ENCODE measurements at places on chromosomes 2 and 18.

DNA sequence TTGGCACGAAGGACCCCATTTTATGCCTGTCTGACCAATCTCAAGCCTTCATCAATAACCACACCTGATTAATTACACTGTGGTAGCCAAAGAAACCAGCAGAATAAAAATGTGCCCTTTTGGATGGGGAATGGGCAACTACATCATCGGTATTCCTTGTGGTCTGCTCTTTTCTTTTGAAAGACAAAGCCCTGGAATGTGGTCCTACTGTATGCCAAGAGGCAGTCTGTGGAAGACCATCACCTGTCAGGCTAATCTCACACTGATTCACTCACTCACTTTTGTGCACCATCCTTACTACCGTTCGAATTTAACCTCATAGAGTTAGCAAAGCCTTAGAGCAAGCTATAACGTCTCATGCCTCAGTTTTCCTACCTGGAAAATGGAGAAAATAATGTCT is 275.2 kb upstream of the LRRTM1 start:
- no peak for DNase-seq

- DNase-seq: no peak
Measured at GRCh38 chr2:48600204-48600813, 17.3 kb upstream of the GTF2A1L start.

- no peak for DNase-seq
Measured at GRCh38 chr18:76379226-76380126, 115.6 kb downstream of the ZNF516 start.

- no peak for DNase-seq
Measured at GRCh38 chr2:112010751-112011150, 44.3 kb upstream of the TMEM87B start.

GRCh38 chr18:55419947-55420664 is 167.9 kb downstream of the TCF4 start:
- no peak for DNase-seq

DNA sequence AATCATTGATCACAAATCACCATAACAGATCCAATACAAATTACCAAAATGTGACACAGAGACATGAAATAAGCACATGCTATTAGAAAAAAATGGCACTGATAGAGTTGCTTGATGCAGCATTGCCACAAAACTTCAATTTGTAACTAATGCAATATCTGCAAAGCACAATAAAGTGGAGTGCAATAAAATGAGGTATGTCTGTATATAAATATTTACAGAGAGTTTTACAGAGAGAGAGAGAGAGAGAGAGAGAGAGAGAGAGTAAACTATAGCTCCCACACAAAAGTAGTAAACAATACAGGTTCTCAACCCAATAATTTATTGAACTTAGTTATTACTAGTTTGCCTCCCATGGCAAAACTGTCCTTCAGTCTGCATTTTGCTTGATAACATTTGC is 1807.0 kb downstream of the SUCLG1 start:
- no peak for DNase-seq

- DNase-seq: peak; percentile 52
Measured at GRCh38 chr2:109382951-109383350, 230.8 kb downstream of the SEPTIN10 start.

- DNase-seq: no peak
Measured at GRCh38 chr2:45777996-45778719, 126.7 kb downstream of the PRKCE start.

GRCh38 chr2:127407661-127408003 is 10.6 kb upstream of the PROC start:
- no peak for DNase-seq

GRCh38 chr2:109609352-109610024 is 4.3 kb downstream of the SEPTIN10 start:
- no peak for DNase-seq

DNA sequence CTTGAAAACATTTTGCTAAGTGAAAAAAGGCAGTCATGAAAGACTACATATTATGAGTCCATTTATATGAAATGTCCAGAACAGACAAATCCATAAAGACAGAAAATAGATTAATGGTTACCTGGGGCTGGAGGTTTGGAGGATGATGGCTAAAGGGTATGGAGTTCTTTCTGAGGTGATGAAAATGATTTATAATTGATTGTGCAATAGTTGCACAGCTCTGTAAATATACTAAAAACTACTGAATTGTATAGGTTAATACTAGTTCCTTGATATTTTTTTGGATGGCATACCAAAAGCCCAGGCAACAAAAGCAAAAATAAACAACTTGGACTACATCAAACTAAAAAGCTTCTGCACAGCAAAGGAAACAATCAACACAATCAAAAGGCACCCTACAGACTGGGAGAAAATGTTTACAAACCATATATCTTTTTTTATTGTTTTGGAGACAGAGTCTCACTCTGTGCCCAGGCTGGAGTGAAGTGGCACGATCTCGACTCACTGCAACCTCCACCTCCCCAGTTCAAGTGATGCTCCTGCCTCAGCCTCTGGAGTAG is 21.5 kb downstream of the SOS1 start:
- DNase-seq: no peak

GRCh38 chr2:215888680-215889079 is 124.7 kb downstream of the MREG start:
- no peak for DNase-seq

DNA sequence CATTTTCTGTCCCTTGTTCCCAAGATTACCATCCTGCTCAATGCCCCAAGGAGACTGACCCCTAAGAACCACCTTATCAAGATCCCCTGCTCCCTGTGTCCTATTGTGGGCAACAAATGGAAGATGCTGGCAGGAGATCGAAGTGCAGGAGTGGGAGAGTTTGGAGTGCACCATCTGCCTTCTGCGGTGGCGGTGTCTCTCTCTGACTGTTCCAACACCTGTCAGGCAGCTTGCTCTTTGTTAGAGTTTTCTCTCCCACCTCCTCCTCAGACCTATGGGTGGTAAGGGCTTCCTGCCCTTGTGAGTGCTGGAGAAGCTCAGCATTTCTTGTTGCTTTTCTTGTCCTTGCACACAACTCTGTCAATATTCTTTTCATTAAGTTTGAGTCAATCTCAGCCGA is 64.1 kb upstream of the SPHKAP start:
- DNase-seq: no peak

GRCh38 chr2:190490502-190490901 is 44.0 kb downstream of the NEMP2 start:
- DNase-seq: no peak

GRCh38 chr18:51006948-51007789 is 22.8 kb upstream of the SMAD4 start:
- no peak for DNase-seq

- DNase-seq: no peak
Measured at GRCh38 chr18:62996566-62996965, 281.2 kb downstream of the PHLPP1 start.

DNA sequence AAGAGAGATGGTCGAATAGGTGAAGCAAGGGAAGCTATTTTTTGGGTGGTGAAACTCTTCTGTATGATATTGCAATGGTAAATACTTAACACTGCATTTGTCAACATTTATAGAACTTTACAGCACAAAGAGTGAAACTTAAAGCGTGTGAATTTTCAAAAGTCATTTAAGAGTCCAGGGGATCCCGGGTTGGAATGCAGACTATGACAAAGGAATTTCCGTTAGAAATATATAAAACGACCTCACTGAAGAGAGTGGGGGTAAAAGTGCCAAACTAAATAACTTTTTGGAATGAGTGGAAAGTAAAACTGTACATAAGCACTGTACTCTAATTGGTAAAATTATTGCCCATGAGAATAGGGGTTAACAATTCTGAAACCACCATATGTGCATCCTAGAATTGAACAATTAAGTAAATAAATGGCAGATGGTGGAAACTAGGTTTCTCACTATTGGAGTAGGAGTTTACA is 191.0 kb upstream of the FN1 start:
- no peak for DNase-seq

- DNase-seq: no peak
Measured at GRCh38 chr2:99471654-99472599, 17.9 kb downstream of the REV1 start.

GRCh38 chr2:94984964-94985575 is 40.4 kb upstream of the MAL start:
- no peak for DNase-seq

- no peak for DNase-seq
Measured at GRCh38 chr2:174866421-174866820, 102.1 kb upstream of the CHRNA1 start.

GRCh38 chr2:9050122-9050809 is 46.8 kb upstream of the MBOAT2 start:
- no peak for DNase-seq

DNA sequence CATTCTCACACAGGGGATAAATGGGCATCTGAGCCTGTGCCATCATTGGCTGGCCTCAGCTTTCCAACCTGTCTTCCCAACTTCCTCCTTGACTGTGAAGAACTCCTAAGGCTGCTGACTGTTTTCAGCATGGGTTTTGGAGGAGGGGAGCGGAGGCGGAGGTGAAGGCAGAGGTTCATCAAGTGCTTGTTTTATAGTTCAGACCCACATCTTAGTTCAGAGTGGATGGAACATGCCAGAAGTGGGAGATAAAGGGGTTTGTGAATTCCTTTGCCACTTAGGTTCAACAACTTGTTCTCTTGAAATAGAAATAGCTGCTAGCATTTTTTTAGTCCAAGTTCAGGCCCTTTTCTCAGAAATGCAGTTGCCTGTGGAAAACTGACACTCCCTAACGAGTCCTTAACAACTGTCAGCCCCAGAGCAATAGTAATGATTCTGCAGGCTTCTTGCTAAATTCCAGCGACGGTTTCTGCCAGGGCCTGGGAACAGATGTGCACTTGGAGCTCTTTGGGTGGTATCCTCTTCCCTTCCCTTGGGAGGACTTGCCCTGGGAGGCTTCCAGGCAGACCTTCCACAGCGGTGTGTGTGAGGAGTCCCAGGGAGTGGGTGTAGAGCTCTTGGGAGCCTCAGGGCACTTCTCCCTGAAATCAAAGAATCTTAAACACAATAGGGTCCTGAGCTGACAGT is 30.1 kb upstream of the ITGA6 start:
- peak; percentile 36 for DNase-seq

DNA sequence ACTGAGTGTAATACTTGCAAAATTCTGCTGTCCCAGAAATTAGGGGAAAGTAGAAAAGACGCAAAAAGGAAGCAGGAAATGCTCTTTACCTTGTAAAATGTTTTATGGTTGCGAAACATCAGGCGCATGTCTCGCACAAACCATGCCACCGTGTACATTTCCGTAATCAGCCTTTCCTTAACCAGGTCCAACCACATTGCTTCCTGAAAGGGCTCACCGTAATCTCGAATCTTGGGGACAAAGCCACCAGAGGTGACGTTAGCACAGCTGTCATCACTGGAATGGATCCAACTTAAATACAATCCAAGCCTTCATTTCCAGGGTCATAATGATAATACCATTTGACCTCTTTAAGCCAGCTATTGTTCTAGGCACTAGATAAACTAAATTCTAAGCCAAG is 49.3 kb downstream of the SP110 start:
- no peak for DNase-seq

DNA sequence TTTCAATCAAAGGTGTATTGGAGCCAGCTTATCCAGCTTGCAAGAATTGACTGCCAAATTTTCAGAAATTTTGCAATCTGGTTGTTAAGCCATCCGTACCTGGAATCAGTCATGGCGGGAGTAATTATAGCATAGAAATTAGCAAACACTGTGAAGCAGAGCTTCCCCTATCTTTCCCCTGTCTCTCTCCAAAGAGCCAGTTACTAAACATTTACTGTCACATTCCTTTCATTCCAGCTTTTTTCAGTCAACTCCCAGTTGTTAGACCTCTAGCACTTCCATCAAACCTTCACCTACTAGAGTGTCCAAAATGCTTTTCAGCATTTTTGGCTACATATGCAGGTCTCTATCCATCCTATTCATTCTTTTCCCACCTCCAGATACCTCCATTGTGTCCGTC is 137.4 kb downstream of the MC4R start:
- DNase-seq: no peak

GRCh38 chr18:48669991-48670750 is 131.3 kb downstream of the CTIF start:
- no peak for DNase-seq

Data from skeletal muscle cell (primary cell).